Posterior vena cava (tissue), 2 donors: ENCODE measurements at places on chromosomes 7 and 10.

DNA sequence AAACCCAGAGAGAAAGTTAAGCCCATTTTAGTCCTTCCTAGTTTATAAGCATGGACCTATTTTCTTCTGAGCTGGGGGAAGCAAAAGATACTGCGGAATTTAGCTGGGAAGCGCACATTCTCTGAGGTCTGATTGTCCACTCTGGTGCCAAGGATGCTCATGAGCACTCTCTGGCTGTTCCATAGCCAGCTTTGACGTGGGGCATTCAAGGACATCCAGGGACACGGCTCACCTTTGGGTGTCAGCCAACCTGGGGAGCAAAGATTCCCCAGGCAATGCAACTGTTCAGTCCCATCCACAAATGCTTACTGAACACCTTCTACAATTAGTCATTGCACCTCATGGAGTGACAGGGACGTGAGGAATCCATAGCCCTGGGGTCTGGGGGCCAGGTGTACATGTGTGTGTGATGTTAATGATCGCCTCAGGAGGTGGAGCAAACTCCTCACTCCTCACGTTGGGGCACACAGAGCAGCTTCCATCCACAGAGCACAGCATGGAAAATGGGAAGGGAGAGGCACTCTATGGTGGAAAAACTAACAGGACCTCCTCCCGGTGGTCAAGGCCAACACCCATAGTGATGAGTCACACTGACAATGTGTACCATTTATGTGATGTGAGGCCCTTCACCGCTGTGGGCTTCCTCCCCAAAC, 67.5 kb upstream of the IGFBP3 start:
- DNase-seq, result no peak

DNA sequence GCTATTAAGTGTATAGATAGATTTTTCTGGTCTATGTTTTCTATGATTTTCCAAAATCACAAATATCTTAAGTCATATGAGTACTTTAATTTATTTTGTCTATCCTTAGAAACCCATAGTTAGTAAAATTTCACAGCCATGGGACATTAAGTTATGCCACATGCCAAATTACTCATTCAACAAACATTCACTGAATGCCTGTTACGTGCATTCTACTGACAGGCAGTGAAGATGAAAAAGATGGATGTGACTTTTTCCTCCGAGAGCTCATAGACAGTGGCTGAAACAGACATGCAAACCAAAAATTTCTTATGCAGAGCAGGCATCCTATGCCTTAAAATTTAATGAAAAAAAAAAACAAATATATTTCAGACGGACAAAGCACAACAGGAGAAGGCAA, 84.9 kb downstream of the CHRM2 start:
- no peak for DNase-seq

DNA sequence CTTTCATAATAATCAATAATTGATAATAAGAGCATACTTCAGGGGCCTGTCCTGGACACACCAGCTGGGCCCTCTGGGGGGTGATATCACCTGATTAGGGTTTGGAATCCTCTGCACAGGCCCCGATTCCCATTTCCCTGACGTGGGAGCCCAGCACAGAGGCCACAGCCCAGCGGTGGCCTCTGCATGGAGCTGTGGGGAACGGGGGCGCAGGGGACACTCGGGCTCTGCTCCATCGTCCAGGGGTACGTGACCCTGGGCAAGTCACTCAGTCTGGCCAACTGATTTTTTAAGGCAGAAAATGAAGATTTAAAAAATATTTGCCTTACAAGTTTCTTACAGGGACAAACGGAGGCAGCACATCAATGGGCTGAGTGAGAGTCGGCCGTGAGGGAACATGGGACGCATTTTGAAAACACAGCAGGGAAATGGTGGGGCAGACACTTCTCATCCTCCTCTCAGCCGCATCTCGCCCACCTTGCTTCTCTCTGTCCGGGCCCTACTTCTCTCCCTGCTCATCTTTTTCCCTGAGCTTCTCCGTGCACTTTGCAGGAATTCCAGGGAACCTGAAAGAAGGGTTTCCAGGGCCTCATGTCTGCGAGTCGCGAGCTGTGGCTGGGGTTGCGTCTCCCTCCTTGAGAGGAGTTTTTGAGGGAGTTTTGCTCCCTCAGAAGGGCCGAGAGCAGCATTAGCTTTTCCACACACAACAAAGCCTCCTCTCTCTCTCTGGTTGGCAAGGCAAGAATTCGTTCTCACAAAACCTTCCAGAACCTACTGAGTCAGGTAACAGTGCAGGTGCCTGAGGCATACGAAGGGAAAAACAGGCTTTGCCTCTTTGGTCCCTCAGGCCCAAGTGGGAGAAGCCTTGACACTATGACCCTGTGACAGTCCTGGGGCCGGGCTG, 312.0 kb downstream of the WDR37 start:
- DNase-seq, result no peak

DNA sequence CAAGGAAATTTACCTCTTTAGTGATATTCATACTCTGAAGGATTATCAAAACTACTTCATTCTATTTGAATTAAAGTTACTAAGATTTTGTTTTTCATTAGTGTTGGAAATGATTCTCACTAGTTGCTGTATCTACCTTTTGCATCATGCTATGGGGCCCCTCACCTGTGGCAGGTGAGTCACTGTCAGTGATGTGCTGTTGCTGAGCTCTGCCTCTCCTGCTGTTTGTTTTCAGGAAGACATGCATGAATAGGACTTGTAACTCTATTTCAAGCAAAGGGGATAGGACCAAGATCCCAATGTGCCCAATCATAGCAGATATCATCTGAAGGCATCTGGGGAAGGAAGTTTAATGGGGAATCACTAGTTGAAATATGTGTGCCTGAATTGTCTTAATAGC, 57.4 kb upstream of the AGR3 start:
- DNase-seq, result no peak

GRCh38 chr10:89440226-89441009, 26.1 kb downstream of the IFIT5 start:
- no peak for DNase-seq

DNA sequence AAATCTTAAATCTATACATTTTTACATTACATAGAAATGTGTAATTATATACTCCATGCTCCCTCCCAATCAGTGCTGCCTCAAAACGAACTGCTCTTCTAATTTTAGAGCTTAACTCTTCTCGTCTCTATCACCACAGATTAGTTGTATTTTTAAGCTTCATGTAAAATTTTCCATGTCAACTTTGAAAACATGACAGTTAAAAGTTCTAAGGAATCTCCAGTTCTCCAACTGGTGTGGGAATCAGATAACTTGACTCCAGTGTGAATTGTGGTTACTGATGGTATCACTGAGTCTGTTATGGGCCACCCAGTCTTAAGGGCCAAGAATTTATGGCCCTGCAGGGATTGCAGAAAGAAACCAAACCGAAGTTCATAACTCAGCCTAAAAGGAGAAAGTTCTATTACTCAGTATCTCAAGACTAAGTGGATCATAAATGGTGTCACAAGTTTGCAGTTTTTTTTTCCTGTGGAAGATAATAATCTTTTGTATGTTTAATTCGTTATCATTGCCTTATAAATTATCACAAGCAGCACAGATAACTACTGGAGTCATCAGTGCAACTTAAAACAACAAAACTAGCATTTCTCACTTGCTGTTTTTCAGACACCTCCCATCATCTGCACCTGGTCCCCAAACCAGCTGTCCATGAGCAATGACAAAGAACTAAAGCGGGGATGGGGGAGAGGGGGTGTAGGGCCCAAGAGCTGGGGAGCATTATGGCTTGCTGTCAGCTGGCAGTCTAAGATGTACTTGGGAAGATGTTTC, 31.5 kb upstream of the KMT2E start:
- no peak for DNase-seq

DNA sequence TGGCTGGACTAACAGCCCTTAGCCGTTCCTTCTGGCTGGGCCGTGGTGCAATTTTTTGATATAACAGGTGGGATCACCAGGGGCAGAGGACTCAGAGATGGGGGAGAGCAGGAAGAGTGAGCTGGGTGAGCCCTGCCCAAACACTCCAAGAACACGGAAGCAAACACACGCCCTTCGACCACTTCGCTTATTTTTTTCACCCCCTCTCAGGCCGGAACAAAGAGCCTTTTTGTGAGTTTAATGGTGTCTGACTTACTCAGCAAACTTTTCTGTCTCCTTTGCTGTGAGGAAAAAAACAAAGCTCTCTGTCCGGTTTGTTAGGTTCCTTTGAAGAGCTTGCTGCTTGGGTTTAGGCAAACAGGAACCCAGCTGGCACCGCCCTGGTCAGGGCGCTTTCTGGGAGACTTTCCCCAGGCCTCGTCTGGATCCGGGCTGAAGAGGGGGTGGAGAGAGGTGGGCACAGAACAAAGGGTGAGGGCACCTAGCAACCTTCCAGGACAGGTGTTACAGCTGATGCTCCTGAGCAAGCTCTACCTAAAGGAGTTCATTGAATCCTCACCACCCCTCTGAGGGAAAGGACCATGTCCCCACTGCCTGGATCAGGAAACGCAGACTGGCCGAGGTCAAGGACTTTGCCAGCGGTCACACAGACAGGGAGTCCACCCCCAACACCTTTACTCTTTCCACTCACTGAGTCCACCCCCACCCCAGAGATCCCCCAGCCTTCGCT, 23.3 kb downstream of the CALML3 start:
- DNase-seq, result peak; percentile 82

- no peak for DNase-seq
These were observed 2.5 kb downstream of the ENTPD1 start for GRCh38 chr10:95758351-95759025.

GRCh38 chr10:119198438-119198837, 8.9 kb upstream of the GRK5 start:
- DNase-seq, result peak; percentile 34

- DNase-seq, result no peak
These were observed 168.5 kb downstream of the NOC3L start for GRCh38 chr10:94194256-94194655.

DNA sequence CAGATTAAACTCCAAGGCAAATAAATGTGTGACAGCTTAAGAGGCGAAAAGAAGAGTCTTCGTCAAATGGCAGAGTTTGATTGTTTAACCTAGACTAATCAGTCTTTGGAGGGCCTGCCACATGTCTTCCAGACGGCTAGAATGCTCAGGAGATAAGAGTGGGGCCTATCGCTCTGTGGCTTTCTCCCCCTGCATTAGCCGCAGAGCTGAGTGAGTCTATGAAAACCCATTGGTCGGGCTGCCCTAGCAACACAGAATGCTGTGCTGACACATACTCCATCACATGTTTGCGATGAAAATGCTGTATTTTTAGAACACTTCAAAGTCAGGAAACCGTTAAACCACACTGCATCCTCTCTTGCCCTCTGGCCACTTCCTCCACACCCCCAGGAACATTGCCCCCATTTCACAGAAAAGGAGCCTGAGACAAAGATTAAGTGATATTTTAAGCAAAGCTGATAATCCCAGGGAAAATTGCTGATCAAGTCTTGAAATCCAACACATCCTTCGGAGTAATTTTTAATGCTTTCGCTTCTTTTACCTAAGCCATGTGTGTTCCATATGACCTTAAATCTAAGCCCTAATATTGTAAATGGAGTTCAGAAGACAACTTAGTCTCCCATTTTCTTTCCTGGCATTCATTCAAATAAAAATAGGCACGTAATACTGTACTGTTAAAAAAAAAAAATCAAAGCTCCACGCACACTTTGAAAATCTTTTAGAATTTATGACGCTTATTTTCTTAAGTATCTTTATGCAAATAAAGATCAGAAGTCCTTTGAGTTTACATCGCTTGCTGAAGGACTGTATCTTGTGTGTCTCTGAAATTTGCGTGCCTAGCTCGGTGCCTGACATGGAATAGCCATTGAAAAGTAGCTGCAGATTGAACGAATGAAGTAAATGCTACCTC, 161.2 kb downstream of the CELF2 start:
- DNase-seq, result no peak

GRCh38 chr7:101116898-101117297, 10.0 kb upstream of the SERPINE1 start:
- DNase-seq, result no peak

DNA sequence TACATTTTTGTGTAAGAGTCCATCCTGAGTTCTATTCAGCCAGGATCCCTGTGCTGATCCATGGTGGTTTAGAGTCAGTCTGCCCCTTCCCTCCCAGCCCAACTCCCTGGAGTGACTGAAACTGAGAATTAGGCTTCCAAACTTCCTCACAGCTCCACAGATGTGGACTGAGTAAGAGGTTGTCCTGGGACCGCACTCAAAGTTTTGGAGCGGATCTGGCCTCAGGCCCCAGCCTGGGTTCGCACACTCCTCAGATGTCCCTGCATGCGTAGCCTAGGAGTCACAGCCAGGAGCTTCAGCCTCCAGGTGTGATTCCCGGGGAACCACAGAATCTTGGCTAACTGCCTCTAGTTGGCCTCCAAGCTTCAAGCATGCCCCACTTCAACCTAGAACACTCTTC, 218.1 kb downstream of the C7orf25 start:
- DNase-seq, result no peak

GRCh38 chr7:130356121-130356875, 11.7 kb downstream of the CPA5 start:
- peak; percentile 78 for DNase-seq

DNA sequence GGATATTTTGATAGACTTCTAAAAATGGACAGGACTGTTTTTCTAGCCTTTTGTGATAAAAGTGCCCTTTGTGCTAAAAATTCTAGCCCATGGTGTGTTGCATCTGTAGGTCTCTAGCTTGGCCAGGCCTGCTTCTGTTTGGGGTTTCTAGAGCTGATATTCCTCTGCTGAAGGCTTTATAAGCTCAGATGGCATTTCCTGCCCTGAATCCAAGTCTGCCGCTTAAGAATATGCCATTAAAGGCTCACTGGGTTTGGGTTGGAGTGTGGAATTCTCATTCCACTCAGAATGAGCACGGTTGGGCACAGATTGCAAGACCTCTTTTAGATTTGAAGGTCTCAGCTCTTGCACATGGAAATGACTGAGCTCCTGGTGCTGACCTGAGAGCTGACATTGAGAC, 49.4 kb upstream of the IGFBP3 start:
- DNase-seq, result no peak
